ENCODE measurements at places on chromosomes 6 and 20. TPM values are rescaled to one million over a fixed set of nuclear protein-coding genes. Genes with fewer than 3 reads are reported as not detected.

GRCh38 chr20:61993058-61993457 is 72.6 kb downstream of the TAF4 start:
- no peak for DNase-seq

DNA sequence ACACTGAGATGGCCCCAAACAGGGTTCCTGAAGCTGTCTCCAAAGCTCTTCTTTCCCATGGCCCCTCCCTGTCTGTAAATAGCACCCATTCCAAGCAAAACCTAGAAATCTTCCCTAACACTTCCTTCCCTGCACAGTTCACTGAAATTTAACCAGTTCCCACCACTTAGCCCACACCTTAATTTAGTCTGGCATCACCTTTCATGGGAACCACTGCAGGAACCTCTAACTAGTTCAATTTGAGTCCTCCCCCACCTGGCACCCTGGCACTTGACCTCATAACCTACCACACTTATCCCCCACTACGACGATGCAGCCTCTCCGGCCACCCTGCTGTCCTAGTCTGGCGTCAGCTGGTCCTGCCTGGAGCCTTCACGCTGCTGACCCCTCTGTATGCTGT is 278.7 kb downstream of the GMDS start:
- DNase-seq, result no peak

GRCh38 chr20:44732327-44732726 is 13.3 kb upstream of the KCNK15 start:
- no peak for DNase-seq

The CPXM1 gene
- 2.0 TPM for total RNA-seq

The BPIFB1 gene
- not detected for total RNA-seq

The SCGN gene
- total RNA-seq, result not detected

The RBM38 gene
- 114 TPM for total RNA-seq
